COR-L47 (cell line): ENCODE measurements at places on chromosomes 5 and 9.
A peak's percentile ranks its signal among the peaks of the same experiment; 100 is the strongest.

- DNase-seq, result no peak
These were observed 293.3 kb downstream of the FANCC start for GRCh38 chr9:95024097-95024671.

DNA sequence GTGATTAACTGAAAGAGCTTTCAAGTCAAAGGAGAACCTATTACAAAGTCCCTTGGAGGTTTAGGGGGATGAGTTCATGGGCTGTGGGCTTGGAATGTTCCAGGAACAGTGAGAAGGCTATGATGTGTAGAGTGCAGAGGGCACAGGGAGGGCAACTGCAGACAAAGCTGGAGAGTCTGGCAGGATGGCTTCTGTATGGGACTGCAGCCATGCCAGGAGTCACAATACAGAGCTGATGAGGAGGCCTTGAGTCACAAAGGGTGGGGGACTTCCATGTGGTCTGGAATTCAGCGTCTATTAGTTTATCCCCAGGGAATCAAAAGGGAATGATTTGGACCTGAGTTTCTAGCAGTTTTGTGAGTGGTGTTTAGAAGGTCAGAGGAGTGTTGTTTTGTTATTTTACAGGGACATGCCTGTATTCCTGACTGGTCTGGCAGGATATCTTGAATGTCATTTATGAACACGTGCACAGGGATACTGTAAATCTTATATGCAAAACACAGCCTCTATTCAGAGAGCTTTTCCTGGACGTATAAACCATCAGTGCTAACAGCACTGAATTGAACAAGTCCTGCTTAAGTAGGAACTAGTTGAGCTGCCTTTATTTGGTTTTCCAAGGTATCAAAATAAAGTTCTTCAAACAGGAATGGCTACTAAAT is 14.3 kb upstream of the TEK start:
- no peak for DNase-seq

DNA sequence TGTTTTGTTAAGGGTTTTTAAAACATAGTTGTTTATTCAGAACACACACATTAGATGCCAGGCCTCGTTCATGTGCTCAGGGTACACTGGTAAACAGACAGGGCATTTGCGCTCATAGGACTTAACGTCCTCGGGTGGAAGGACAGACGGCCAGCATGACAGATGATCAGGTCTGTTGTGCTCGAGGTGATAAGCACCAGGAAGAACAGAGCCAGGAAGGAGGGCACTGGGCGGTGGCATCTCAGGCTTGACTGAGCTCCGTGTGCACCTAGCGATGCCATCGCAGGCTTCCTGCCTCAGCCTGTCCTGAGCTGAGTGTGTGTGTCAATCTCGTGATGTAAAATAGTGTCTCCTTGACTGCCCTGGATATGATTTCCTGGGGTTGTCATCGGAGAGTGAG is 96.5 kb downstream of the EHMT1 start:
- DNase-seq, result no peak

- no peak for DNase-seq
These were observed 7.2 kb upstream of the TMEFF1 start for GRCh38 chr9:100465761-100466160.

DNA sequence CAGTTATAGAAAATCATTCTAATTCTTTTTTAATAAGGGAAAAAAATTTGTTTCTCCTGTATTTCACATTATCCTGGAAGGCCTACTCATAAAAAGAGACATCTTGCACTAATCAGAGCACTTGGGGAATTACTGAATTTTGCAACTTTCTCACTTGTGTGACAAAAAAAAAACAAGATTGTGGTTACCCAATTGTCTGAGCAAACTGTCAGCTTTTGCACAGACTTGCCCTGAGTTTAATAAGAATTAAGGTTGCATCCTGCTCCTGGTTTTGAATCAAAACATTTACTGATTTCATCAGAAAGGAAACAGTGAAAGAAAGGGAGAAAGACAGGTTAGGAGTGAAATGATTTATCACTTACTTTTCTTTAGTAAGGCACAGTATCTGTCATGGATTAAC is 10.6 kb upstream of the SH3RF2 start:
- DNase-seq, result no peak

GRCh38 chr5:91849069-91849468 is 466.0 kb upstream of the ARRDC3 start:
- DNase-seq, result no peak

DNA sequence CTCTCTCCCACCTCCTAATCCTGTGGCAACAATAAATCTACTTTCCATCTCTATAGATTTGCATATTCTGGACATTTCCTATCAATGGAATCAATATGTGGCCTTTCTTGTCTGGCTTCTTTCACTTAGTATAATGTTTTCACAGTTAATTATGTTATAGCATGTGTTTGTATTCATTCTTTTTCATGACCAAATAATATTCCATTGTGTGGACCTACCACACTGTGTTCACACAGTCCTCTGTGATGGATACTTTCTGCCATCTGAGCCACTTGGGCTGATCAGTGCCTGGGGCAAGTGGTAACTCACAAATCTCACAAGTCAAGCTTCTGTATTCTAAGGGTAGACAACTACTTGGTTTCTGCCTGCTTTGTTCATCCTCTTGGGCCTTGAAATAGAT is 48.7 kb upstream of the POMT1 start:
- no peak for DNase-seq

- no peak for DNase-seq
These were observed 354.7 kb downstream of the NDUFS4 start for GRCh38 chr5:53915120-53915519.

- DNase-seq, result no peak
These were observed 25.0 kb downstream of the C5orf15 start for GRCh38 chr5:133943475-133943817.

DNA sequence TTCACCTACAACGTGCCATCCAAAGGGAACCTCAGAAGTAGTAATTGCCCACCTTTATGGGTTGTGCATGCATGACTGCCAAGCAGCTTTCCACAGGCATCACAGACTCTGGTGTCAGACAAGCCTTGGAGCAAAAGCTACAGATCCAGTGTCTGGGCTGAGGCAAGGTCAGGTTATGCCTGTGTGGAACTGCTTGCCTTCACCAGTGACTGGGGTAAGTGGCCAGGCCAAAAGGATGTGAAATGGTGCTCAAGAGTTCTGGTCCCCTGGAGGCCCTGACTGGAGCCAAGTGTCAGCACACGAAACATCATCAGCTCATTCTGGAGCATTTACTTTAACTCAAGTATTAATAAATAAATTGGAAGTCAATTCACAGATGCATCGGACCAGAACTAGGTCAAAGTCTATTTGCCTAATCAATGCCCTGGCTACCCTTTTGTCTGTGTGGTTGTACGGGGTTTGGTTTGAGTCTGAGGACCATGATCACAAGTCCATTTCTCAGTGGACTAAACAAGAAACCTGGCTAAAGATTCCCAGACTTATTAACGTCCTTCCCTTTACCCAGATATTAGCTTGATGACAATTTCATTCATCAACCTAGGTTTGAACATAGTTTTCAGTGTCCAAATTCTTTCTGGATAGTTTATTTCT is 41.5 kb upstream of the ZBED3 start:
- DNase-seq, result no peak

- no peak for DNase-seq
These were observed 297.7 kb downstream of the MSX2 start for GRCh38 chr5:175021841-175022625.

DNA sequence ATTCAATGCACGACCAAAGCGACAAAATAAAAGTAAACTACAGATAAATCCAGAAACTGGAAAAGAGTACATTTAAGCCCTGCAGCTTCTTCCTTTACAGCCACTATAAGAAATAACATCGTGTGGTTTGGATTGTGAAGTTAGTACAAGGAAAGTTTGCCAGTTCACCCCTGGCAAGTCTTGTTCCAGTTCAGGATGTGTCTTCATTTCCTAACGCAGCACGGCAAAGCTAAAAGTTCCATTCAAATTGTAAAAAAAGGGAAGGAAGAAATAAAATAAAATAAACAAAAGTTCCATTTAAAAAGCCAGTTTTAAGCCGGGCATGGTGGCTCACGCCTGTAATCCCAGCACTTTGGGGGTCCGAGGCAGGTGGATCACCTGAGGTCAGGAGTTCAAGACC is 83.3 kb upstream of the RETREG1 start:
- DNase-seq, result no peak

DNA sequence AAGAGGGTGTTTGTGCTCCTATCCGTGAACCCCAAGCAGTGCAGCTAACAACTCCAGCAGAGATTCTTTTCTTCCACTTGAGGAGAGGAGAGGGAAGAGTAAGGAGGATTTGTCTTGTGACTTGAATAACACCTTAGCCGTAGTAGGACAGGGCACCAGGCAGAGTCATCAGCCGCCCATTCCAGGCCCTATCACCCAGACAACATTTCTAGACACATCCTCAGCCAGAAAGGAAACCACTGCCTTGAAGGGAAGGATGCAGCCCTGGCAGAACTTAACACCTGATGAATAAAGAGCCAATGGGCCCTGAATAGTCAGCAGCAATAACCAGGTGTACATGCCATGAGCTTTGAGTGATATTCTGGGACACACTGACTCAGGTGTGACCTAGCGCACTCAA is 1013.0 kb upstream of the COX7C start:
- DNase-seq, result no peak

DNA sequence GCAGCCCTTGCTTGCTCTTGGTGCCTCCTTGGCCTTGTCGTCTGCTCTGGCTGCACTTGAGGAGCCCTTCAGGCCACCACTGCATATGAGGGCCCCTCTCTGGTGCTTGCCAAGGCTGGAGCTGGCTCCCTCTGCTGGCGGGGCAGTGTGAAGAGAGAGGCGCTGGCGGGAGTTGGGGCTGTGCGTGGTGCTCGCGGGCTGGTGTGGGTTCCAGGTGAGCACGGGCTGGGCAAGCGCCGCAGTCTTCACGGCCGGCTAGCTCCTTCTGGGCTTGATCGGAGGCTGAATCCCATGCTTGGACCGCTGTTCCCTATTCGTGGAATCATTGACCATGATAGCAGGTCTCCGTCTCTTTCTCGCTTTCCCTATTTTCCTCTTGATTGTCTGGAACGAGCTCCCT is 56.5 kb downstream of the XRCC4 start:
- DNase-seq, result no peak

GRCh38 chr9:111961009-111961408 is 64.4 kb downstream of the UGCG start:
- peak; percentile 24 for DNase-seq

DNA sequence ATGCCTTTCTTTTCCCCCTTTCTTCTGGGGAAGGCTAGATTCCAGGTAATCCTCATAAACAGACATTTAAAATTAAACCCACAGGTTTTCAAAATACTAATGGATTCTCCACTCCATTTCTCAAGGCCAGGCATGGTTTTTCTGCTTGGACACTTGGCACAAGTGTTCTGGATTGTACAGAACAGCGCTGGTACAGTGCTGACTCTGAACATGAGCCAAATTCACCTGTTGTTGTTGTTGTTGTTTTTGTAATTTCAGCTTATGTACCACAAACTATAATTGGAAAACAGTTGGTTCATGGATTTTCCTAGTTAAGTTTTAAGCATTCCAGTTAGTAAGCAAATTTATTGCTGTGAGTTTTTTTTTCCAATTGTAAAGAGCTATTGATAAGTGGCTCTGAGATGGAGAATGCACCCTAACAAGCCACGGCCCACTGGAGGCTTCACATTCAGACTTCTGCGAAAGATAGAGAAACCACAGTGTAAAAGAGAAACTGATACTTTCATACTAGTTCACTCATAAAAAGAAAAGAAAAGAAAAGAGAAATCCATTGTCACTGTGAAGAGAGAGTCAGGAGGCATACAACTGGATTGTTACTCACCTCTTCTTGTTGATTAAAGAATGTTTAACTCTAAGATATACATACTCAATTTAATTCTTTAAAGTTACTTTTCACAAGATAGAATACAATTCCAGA is 16.2 kb upstream of the ITGA1 start:
- no peak for DNase-seq

DNA sequence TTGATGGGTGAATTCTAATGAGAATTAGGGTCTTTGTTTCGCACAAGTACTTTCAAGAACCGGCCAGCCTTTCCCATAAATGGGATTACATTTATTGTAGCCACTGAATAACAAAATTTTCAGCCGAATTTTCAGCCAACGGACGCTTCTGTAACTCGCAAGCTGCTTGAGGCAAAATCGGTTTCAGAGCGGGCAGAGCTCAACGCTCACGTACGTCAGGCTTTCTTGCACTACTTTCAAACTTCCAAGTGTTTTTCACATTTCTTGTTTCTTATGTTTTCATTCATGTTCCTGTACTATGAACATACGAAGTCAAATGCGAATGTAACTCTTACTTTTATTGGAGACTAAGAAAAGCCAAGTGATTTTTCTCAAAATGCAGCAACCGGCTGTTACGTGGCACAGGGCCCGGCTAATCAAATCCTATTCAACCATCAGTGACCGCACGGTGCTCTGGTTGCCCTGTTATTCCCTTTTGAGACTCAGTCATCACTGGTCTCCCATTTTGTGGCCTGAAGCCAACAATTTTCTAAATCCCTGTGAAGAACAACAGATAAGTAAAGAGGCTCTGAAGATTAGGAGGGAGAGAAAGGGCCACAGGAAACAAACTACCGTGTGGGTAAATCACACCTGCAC is 68.5 kb downstream of the SLC28A3 start:
- DNase-seq, result no peak

DNA sequence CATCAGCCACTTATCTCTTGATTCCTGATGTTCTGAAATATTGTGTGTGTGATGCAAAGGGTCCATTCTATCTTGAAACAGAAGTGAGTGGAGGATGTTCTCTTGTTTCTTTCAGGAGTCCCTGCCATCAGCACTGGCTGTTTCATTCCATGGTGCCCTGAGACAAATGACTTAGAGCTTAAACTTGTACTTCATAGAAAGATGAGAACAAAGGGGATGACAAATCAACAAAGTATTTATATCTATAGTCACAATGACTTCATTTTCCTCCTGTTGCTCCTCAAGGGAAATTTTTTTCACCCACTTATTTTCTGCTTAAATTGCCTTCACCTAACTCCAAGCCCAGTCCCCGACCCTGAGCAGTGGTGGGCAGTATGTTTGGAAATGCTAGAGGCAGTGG is 171.6 kb downstream of the TARS1 start:
- DNase-seq, result no peak

- no peak for DNase-seq
These were observed 4.2 kb downstream of the AK1 start for GRCh38 chr9:127873223-127873691.

DNA sequence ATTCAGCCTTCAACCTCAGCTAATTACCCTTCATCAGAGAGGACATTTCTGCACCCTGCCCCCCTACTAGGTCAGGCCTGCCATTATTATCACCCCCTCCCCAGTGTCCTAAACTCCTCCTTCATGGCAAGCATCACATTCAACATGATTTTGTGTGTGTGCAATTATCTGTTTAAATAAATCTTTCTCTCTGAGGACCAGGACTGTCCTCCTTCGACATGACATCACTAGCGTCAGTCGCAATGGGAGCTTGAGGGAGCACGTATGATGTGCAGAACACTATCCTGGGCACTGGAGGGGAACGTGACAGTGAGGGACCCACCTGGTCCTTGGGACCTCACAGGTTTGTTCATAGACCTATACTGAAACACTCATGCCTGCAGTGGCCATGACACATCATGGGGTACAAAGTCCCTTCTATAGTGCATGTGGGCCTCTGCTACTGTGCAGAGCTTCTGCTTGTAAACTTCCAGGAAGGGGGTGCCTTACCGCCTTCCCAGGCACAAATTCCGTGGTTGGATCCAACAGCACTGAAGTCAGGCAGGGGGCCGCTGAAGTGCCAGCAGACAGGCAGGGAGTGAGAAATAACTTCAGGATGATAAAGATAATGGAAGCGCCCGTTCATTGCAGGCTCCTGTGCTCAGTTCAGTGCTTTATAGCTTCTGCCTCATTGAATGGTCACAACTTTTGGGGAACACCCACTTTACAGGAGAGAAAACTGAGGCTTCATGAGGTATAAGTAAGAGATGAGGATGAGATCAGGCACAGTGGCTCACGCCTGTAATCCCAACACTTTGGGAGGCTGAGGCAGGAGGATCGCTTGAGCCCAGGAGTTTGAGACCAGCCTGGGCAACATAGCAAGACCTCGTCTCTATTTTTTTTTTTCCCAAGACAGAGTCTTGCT is 36.0 kb upstream of the STXBP1 start:
- no peak for DNase-seq
